ENCODE measurements at places on chromosomes 11 and 22. TPM values are rescaled to one million over a fixed set of nuclear protein-coding genes. Genes with fewer than 3 reads are reported as not detected.

- no peak for DNase-seq
- no peak overlapping the region for H3K27ac ChIP-seq
- no peaks in the 10 kb centered on the region for H3K4me1 ChIP-seq
- no peak overlapping the region for H3K4me3 ChIP-seq
- no peaks in the 10 kb centered on the region for H3K27me3 ChIP-seq
Measured at GRCh38 chr11:57392066-57392762, 1.8 kb upstream of the PRG2 start.

- H3K4me1 ChIP-seq, result peaks cover 12% of the 10 kb centered on the region
- H3K27ac ChIP-seq, result no peak overlapping the region
- H3K36me3 ChIP-seq, result peaks cover 40% of the 10 kb centered on the region
- H3K27me3 ChIP-seq, result no peaks in the 10 kb centered on the region
- no peak for DNase-seq
Measured at GRCh38 chr22:38730411-38730871, 24.7 kb downstream of the GTPBP1 start.

- no peaks in the 10 kb centered on the region for H3K36me3 ChIP-seq
- H3K27ac ChIP-seq, result no peak overlapping the region
- H3K4me1 ChIP-seq, result no peaks in the 10 kb centered on the region
- no peak overlapping the region for H3K4me3 ChIP-seq
- no peaks in the 10 kb centered on the region for H3K27me3 ChIP-seq
Measured at GRCh38 chr11:126823274-126823673, 177.3 kb downstream of the KIRREL3 start.

DNA sequence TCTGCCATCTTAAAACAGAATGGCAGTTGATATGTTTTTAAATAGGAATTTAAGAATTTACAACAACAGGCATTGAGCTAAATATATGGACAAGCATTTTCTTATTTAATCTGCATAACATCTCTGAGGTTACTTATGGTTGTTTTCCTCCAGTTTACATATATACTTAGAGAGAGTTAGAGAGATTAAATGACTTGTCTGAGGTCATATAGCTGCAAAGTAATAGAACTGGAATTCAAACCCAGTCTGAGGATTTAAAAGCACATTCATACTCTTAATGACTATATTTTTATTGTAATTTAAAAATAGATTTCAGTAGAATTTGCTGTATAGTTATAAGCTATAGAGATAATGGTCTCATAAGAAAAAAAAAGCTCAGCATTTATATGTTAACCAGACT lies 81.4 kb upstream of the GRIK4 start:
- H3K4me1 ChIP-seq, result peaks cover 6% of the 10 kb centered on the region
- H3K27me3 ChIP-seq, result no peaks in the 10 kb centered on the region
- H3K27ac ChIP-seq, result no peak overlapping the region
- H3K36me3 ChIP-seq, result peaks cover 28% of the 10 kb centered on the region

The TMPRSS13 gene
- 1.9 TPM for total RNA-seq
